ENCODE measurements at places on chromosomes 2 and 18. TPM values are rescaled to one million over a fixed set of nuclear protein-coding genes. Genes with fewer than 3 reads are reported as not detected.

Gene NFATC1
- 0.37 TPM for polyA plus RNA-seq

Gene SULT1C4
- not detected for polyA plus RNA-seq

Gene RNF125
- 0.04 TPM for polyA plus RNA-seq

Gene OSBPL6
- 11.8 TPM for polyA plus RNA-seq

Gene ACMSD
- not detected for polyA plus RNA-seq

Gene PLB1
- polyA plus RNA-seq: 3.4 TPM

Gene NAT8
- polyA plus RNA-seq: not detected

Gene MRO
- polyA plus RNA-seq: not detected

Gene RNU2-63P
- not detected for polyA plus RNA-seq

Gene UPP2
- polyA plus RNA-seq: 0.16 TPM

Gene HAAO
- not detected for polyA plus RNA-seq

Gene DUSP19
- polyA plus RNA-seq: 7.7 TPM

Gene CNGA3
- polyA plus RNA-seq: 0.64 TPM

Gene CD207
- polyA plus RNA-seq: not detected

Gene DTNB
- 37.4 TPM for polyA plus RNA-seq

Gene SGPP2
- 0.30 TPM for polyA plus RNA-seq

Gene ANKRD30BL
- not detected for polyA plus RNA-seq

Gene TRIM43B
- not detected for polyA plus RNA-seq

Gene LRATD1
- polyA plus RNA-seq: 81.4 TPM

Measured in neural cell (in vitro differentiated cells).